NCI-H1105 treated with DMSO at 0.1 percent for 48 hours (cell line): ENCODE measurements at places on chromosomes 3 and 15.

- DNase-seq, result no peak
Observed at GRCh38 chr15:58369261-58369701, 62.5 kb upstream of the LIPC start.

- no peak for DNase-seq
Observed at GRCh38 chr3:120399372-120399771, 50.2 kb upstream of the LRRC58 start.

DNA sequence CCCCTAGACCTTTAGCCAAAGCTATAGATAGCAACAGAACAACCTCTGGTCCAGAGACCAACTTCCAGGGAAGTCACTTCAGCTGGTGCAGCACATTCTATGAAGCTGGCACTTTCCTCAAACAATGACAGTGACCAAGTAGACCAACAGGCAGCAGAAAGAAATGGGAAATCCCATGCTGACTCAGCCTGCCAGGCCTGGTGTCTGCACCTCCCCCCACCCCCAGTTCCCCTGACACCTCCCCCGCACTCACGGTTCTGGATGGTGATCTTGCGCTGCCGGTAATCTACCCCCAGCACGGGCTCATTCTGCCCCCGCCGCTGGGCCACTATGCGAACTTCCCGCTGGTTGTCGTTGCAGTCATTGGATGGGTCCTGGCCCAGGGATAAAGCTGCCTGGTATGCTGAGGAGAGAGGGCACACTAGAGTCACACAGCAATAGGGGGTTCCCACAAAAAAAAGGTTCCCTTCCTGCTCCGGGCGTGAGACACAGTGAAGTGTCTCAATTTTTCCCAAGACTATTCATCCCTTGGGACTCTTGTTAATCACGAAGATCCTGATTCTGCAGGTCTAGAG, 17.0 kb downstream of the ILDR1 start:
- DNase-seq, result no peak

GRCh38 chr15:64906402-64906801, 5.3 kb upstream of the ANKDD1A start:
- no peak for DNase-seq

GRCh38 chr15:86193716-86194380, 114.2 kb downstream of the AGBL1 start:
- no peak for DNase-seq

DNA sequence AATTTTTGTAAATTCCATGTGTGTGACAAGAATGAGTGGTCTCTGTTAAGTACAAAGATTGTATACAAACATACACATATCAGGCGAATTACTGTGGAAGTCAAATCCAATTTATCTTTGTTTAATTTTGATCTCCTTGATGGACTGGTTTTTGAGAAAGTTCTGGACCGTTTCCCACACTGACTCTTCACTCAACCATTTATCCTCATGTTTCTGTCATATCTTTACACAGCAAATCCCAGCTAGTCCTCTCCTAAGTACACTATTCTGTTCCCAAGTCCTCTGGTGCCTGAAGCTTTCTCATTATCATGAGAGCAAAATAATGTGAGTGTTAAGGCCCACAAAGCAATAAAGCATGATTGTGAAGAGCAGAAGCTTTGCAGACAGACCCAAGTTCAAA, 189.9 kb downstream of the WNT5A start:
- DNase-seq, result no peak

DNA sequence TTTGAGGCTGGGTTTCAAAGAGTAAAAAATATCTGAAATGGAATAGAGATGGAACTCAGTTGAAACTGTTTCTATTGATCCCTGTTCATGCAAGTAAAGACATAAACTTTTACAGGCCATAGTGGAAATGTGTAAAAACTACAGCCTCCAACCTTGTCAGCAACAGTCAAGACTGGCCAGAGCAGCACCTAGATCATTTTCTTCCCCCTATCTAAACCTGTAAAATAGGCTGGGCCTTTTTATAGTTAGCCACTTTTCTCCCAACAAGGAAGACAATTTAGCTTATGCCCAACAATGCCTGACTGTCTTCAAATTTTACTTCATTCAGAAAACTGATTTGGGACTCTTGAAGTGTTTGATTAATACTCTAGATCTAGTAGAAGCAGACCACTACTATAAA, 91.5 kb upstream of the CMC1 start:
- DNase-seq, result no peak

DNA sequence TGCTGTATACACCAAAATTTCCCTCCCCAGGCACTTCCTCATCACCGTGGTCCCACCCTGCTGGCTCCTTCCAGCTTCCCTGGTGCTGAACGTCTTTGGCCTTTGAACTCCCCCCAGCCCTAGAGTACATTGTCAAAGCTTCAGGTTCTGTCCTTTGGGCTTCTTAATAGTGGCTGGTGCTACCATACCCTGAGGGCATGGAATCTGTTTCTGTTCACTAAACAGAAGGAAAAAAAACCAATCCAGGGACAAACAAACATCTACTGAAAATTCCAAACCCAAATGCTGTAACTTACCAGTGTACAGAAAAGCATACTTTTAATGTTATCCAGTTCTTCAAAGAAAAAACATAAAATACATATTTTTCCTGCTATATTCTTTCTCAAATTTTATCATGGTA, 148.7 kb downstream of the MYLK start:
- no peak for DNase-seq

- no peak for DNase-seq
Observed at GRCh38 chr3:308597-309321, 112.2 kb downstream of the CHL1 start.

- no peak for DNase-seq
Observed at GRCh38 chr15:98442901-98443300, 205.4 kb upstream of the IGF1R start.

DNA sequence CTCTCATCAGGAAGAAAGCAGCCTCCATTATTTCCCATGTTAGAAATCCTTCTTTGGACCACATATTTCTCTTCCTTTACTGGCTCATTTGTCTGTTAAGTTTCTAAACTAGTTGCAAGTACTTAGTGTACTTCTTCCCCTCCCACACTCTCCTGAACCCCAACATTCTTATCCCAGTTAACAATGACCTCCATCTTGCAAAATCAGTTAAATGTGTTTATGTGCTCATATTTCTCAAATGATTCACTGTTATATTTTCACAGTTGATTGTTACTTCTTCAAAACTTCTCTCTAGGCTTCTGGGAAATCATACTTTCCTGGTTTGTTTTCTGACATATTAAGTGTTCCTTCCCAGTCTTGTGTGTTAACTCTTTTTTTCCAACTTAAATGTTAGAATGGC, 856.9 kb downstream of the EPHA3 start:
- no peak for DNase-seq

GRCh38 chr3:40129981-40130380, 179.5 kb upstream of the EIF1B start:
- DNase-seq, result no peak

DNA sequence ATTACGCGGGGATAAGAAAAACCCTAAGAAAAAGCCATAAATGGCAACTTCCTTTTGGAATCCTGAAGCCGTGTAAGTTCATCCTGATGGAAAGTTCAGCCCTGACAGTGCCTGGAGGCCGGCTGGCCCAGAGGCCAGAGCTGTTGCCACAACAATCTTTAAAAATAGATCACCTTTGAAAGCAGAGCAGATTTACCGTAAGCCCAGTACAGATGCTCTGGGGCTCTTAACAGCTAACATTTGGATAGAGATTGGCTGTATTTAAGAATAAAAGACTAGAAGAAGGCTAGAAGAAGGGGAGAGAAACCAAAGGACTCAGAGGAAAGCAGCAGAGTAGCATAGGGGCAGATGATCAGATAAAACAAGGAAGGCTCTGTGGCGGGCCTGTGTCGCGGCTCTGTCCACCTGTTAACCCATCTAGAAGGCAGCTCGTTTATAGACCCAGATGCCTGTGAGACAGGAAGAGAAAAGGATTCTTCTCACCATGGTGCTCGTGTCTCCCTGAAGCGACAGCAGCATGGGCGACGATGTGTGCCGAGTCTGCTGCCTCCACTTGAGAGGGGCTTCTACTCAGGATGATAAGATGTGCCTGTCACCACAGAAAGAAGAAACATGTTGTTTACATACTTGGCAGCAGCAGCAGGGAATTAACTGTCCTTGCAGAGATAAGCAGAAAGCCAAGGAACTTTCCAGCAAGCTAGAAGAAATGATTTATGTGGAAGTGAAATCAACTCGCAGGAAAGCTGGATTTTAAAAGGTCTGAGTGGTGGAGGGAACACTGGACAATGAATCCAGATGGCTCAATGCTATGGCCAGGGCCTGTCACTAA, 69.9 kb downstream of the SYNM start:
- no peak for DNase-seq

GRCh38 chr15:98730860-98731711, 82.7 kb downstream of the IGF1R start:
- no peak for DNase-seq

- no peak for DNase-seq
Observed at GRCh38 chr3:42764115-42764514, 8.9 kb downstream of the CCDC13 start.

GRCh38 chr15:68471541-68471940, 39.6 kb upstream of the ITGA11 start:
- DNase-seq, result no peak

- DNase-seq, result no peak
Observed at GRCh38 chr15:56919609-56920366, 1.3 kb downstream of the TCF12 start.

- peak; percentile 22 for DNase-seq
Observed at GRCh38 chr3:62503516-62503915, 130.2 kb upstream of the FEZF2 start.

- no peak for DNase-seq
Observed at GRCh38 chr3:58833491-58833890, 166.9 kb upstream of the FAM3D start.

- no peak for DNase-seq
Observed at GRCh38 chr15:96234109-96234892, 96.2 kb upstream of the NR2F2 start.

DNA sequence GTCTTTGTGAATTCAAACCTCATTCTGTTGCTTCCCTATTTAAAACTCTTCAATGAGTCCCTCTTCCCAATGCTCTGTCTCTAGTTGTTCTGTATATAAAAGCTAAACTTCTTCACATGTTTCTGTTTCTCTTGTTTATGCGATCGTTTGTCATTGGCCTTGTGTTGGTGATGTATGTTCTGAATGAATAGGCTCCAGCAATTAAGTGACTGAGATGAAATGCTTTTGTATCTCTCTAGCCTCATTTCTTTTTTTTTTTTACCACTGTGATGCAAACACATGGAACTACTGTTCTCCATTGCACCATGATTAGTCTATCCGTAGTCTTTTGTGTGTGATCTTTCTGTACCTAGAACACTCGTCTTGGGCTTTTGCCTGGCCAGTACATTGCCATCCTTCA, 380.5 kb upstream of the TPRG1 start:
- no peak for DNase-seq

- no peak for DNase-seq
Observed at GRCh38 chr15:99466701-99467337, 99.0 kb upstream of the MEF2A start.

DNA sequence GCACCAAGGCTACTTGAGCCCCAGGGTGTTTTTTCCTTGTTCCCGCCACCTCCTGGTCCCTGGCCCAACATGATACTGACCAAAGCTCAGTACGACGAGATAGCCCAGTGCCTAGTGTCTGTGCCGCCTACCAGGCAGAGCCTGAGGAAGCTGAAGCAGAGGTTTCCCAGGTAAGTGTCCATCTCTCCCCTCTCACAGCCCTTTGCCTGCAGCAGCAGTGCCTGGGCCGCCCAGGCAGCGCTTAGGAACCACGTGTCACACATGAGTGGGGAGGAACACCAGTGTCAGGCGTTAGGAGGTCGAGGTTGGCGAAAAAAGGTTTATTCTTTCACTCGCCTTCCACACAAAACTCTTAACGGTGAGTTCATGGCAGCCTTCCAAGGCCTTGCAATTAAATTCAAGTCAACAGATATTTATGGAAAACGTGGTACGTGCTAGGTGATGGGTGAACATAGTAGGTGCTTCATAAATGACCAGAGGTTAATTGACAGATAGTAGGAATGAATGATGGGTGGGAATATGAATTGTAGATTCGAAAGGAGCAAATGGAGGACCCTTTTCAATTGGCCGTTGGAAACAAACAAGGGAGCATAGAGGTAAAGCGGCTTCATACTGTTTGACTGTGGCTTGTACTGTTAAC, 486 bp downstream of the CDIN1 start:
- peak; percentile 19 for DNase-seq

GRCh38 chr3:191345334-191345733, 15.0 kb upstream of the UTS2B start:
- no peak for DNase-seq

DNA sequence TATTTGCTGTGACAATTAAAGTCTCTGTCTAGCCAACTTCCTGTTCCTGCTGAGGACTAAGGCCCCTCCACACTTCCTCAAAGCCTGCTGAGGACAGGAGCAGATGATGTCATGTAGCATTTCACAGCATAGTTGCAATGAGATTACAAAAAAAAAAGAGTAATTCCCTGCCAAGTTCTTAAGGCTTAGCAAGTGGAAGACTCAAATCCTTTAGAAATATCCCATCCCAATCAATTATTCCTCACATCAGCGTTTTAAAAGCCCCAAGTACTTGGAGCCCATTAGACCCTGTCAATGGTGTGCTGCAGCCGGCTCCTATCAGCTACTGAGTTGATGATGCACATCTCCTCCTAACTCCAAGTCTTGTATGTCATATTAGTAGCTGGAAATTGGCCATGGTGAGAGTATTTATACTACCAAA, 51.7 kb downstream of the TRANK1 start:
- DNase-seq, result no peak

- no peak for DNase-seq
Observed at GRCh38 chr3:46017720-46018119, 9.6 kb downstream of the XCR1 start.

- DNase-seq, result no peak
Observed at GRCh38 chr3:16198427-16198826, 23.9 kb downstream of the GALNT15 start.

GRCh38 chr3:52196977-52197376, 983 bp upstream of the ALAS1 start:
- DNase-seq, result no peak

GRCh38 chr3:122407946-122408345, 7.9 kb downstream of the WDR5B start:
- DNase-seq, result no peak

DNA sequence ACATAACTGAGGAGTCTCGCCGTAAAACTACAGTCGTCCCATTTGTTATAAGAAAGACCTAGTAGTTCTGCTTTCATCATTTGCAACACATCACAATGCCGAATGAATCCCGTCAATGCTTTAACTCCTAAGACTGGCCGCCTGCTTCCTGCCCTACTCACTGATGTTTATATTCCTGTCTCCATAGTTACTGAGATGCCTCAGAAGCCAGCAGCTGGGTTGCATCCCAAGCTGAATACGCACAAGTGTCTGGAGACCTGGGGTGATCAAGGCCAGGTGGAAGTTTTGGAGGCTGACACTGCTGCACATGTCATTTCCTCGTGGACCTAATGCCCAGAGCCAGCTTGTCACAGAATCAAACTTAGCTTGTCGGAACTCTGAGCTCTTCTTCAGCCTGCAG, 95.2 kb upstream of the UBE2E1 start:
- no peak for DNase-seq

GRCh38 chr15:48628832-48629231, 16.7 kb downstream of the FBN1 start:
- no peak for DNase-seq
